ENCODE measurements at places on chromosomes 16 and 17.

DNA sequence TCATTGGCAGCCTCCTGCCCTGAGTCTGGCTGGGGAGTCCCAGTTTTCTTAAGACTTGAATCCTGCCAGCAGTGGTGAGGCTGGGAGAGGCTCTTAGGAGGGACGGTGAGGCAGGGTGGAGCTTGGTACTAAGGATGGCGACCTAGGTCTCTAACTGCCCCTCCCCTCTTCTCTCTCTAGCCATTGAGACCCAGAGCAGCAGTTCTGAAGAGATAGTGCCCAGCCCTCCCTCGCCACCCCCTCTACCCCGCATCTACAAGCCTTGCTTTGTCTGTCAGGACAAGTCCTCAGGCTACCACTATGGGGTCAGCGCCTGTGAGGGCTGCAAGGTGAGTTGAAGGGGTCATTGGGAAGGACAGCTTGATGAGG lies 16.4 kb downstream of the GJD3 start:
- DNase-seq, result no peak

DNA sequence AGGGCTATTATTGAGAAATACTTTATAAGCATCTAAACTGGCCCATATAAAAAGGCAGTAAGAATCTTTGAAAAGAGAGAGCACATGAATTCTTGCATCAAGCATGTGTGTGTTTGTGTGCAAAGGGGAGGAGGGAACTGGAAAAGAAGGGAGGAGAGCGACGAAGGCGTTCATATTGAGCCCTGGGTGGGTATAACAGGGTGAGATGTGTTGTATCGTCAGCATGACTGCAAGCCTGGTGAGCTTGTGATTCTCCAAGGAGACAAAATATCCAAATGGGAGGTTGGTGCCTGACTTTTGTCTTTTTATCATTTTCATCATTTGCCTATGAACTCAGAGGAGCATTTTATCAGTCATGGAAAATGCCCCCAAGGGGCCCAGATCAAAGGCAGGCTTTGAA lies 70.8 kb upstream of the PMFBP1 start:
- no peak for DNase-seq

DNA sequence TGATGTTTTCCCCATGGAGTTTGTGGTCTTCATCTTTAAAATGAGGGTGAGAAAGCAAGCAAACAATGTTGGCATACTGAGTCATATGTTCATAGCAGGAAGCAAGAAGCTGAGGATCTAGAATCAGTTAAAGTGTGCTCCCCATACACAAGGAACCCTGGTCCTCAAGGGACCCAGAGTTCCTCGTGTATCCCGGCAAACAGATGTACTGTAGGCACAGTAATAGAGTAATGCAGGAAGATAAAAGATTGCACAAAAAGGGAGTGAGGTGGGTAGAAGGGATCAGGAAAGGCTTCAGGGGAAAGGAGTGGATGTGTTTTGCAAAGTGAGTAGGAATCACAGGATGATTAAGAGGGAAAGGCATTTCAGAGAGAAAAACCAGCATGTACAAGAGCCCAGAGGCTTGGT lies 412.3 kb upstream of the CDH11 start:
- no peak for DNase-seq

- peak; percentile 78 for DNase-seq
Measured at GRCh38 chr17:81094509-81095382, 59.8 kb downstream of the BAIAP2 start.

DNA sequence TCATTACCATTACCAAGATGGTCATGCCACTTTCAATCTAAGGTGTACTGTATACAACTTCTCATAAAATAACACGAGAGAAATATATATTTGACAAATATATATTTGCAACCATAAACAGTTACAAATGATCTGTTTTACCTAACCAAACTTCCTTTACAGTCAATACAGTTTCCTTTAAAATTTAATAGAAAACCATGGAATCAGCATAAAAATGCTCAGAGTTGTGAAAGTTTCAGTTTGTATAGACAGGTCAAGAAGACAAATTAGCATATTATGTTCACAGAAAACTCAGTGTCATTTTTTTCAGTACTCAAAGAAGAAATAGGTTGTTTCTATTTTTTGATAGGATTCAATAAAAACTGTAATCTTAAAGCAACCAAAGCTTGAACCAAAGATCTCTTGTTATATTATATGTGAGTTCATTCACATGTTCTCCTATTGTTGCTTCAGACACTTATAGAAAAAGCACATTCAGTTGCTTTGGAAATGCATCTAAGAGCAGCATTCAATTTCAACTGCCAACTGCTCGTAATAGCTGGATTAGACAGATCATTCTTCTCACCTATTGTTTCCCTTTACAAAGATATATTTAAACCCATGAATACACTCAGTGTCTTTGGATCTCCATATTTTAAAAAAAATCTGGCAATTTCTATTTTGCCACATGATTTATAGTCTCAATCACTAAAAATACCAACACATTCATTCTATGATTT lies 15.1 kb downstream of the SSH2 start:
- DNase-seq, result no peak

- peak; percentile 84 for DNase-seq
Measured at GRCh38 chr17:55717898-55718735, 4.5 kb downstream of the TMEM100 start.

DNA sequence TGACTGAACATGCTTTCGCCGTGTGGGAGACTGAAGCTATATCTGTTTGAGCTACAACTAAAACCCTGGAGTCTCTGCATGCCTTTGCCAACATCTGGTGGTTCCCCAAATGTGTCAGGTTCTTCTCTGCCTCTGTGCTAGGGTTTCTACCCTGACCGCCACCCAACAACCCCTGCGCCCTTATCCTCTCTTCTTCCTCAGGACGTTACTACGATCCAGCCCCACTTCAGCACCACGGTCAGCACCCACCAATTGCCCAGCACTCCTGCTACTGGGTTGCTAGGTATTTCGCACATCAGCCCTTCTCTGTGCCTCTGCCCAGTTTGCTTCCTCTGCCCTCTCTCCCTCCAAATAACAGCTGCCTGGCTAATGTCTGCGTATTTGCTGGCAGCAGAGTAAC lies 106.3 kb upstream of the HSBP1 start:
- no peak for DNase-seq

GRCh38 chr17:40499551-40500189 lies 1.8 kb downstream of the TNS4 start:
- peak; percentile 87 for DNase-seq

GRCh38 chr17:27609611-27610303 lies 21.2 kb upstream of the LGALS9 start:
- DNase-seq, result no peak

- peak; percentile 66 for DNase-seq
Measured at GRCh38 chr17:39996800-39997199, 16.2 kb downstream of the PSMD3 start.

DNA sequence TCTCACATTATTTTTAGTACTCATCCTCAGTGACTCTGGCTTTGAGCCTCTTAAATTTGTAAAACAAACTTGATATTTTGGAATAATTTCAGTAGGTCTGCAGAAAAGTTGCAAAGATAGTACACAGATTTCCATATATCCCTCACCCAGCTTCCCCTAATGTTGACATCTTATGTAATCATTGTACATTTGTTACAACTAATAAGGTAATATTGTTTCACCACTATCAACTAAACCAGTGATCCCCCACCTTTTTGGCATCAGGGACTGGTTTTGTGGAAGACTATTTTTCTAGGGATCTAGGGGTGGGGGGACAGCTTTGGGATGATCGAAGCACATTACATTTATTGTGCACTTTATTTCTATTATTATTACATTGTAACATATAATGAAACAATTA lies 391.2 kb downstream of the CA10 start:
- no peak for DNase-seq

DNA sequence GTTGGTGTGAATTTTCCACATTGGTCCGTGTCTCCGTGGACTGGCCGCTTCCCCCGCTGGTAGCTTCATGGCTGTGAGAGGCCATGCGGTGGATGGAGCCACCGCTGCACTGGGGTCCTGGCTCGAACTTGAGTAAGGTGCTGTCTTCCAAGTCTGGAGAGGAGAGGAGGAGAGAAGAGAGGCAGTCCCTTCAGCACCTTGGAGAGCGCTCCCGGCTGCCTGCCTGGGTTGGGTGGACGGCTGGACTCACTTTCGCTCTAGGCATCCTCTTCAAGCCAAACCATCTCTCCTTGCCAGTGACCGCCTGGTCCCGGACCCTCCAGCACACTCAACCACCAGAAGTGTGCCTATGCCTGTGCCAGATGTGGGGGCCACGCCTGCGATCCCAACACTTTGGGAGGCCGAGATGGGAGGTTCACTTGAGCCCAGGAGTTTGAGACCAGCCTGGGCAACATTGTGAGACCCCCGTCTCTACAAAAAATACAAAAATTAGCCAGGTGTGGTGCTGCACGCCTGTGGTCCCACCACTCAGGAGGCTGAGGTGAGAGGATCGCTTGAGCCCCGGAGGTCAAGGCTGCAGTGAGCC lies 6.2 kb downstream of the JPH3 start:
- peak; percentile 74 for DNase-seq

DNA sequence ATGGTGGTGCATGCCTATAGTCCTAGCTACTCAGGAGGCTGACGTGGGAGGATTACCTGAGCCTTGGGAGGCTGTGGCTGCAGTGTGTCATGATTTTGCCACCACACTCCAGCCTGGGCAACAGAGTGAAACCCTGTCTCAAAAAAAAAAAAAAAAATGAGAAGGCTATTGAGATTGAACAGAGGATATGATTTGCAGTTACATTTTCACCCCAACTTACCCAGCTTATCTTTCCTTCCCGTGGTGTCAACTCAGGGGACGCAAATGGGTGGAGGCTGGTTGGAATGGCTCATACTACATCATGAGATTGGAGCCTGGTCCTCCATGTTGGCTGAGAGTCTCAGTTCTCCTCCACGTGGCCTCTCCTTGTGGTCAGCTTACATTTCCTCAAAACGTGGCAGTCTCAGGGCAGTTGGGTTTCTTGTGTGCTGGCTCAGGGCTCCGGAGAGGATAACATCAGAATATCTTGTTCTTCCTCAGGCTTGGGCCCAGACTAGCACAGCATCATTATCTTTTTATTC lies 17.2 kb upstream of the NSMCE1 start:
- no peak for DNase-seq

DNA sequence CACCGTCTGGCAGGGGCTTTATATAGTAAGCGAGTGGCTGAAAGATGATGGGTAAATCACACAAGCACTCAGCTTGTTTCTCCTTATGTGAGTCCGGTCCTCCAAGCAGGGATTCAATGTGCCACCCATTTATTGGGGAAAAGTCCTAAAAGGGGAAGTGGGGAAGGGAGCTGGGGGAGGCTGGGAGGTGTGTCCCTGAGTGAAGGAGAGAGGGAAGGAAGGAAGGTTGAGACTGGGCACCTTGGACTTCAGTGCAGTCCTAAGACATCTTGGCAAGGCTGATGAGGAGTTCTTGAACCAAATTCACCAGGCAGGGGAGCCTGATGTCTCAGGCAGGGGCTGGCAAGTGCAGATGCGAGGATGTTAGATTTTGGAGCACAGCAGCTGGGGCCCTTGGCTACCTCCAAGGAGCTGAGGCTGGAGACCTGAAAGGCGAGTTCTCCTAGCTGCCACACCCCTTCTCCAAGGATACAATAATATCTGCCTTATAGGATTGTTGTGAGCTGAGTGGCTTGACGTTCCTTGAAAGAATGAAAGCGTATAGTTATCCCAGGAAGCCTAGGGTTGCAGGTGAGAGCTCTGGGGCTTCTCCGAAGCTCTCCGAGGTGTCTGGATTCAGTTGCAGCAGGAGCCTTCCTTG lies 23.0 kb upstream of the CYLD start:
- no peak for DNase-seq

DNA sequence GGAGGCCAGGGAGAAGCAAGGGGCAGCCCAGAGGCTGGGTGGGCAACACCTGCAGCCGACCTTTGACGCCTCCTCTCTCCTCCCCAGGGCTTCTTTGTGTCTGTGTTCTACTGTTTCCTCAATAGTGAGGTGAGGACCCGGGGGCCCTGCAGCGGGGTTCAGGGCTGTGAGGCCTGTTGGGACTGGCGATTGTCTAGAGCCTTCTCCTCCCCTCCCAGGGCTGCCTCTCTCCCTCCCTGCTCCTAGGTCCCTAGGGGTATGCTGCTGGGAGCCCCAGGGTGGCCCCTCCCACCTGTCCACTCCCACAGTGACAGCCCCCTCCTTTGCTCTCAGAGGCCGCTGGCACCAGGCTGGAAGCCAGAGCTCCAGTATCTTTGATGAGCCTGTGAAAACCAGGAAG lies 10.8 kb upstream of the SPPL2C start:
- DNase-seq, result no peak

DNA sequence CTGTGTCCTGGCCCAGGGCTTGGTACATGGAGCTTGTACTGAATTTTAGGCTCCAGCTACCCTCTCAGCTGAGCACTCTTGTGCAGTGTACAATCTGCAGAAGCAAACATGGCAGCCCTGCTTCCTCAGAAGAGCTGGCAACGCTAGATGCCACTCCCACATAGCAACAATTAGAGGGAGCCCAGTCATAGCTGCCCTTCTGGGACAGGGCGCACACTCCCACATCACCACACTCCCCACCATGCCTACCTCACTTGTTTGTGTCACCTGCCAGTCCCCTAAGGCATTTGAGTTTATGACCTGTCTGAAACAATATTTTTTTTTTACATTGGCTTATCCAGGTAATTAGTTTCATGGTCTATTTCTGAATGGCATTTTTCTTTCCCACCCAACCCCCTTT lies 72.3 kb downstream of the C17orf67 start:
- no peak for DNase-seq
